Endodermal cell (in vitro differentiated cells): ENCODE measurements at places on chromosomes 6 and 20.

GRCh38 chr6:1387876-1388629 is 1.3 kb upstream of the FOXF2 start:
- H3K4me3 ChIP-seq: no peak overlapping the region
- H3K4me1 ChIP-seq: peaks cover 8% of the 10 kb centered on the region
- DNase-seq: peak; percentile 73
- H3K36me3 ChIP-seq: no peaks in the 10 kb centered on the region

GRCh38 chr6:65671922-65672321 is 35.1 kb downstream of the EYS start:
- no peaks in the 10 kb centered on the region for H3K36me3 ChIP-seq
- H3K4me3 ChIP-seq: no peak overlapping the region
- H3K27ac ChIP-seq: no peak overlapping the region
- H3K27me3 ChIP-seq: no peaks in the 10 kb centered on the region
- no peak for DNase-seq

GRCh38 chr6:109991201-109992101 is 13.3 kb downstream of the GPR6 start:
- no peaks in the 10 kb centered on the region for H3K36me3 ChIP-seq
- H3K27me3 ChIP-seq: peaks cover 11% of the 10 kb centered on the region
- H3K4me1 ChIP-seq: no peaks in the 10 kb centered on the region
- H3K27ac ChIP-seq: no peak overlapping the region
- DNase-seq: no peak

DNA sequence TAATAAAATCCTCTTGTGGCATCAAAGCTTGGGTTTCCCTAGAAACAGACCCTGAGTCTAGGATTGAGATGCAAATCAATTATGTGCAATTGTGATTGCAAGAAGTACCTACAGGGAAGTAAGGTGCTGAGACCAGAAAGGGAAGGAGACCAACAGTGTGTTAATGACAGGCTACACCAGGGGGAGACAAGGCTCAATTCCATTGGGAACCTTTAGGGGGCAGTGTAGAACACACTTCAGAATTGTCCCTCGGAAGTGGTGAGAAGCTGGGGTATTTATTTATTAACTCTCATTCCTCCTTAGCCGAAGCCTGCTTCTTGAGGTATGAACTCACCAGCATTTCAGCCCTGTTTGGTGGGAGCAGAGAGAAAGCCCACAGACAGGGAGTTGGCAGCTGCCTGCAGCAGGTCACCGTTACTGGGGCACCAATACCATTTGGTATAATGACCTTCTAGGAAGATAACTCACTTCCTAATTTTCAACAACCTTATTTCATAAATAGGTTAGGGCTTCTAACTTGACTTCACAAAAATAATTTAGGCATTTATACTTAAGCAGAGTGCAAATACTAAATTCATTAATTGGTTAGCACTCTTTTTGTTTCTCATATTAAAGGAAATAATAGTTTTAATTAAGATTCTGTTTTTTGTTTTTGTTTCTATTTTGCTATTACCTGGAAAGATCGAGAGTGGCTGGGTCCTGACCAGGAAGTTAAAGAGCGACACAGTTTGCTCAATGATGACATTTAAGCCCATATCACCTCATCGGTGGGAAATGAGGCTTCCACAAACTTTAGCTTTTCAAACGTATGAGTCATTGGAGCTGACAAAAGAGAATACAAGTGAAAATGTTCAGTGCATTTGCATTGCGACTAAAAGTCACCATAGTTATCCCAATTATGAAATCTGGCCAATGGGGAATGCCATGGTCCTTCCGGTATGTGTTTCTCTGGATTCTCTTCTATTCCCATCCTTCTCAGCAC is 94.8 kb downstream of the BTBD3 start:
- peak; percentile 86 for DNase-seq
- H3K27me3 ChIP-seq: no peaks in the 10 kb centered on the region
- H3K4me3 ChIP-seq: no peak overlapping the region
- no peak overlapping the region for H3K27ac ChIP-seq
- peaks cover 4% of the 10 kb centered on the region for H3K4me1 ChIP-seq

- H3K4me1 ChIP-seq: peaks cover 11% of the 10 kb centered on the region
- DNase-seq: no peak
- H3K27ac ChIP-seq: no peak overlapping the region
Measured at GRCh38 chr6:34230653-34231371, 5.9 kb upstream of the HMGA1 start.

GRCh38 chr6:44035621-44036020 is 91.6 kb downstream of the MRPL14 start:
- no peaks in the 10 kb centered on the region for H3K27me3 ChIP-seq
- H3K4me3 ChIP-seq: no peak overlapping the region
- DNase-seq: peak; percentile 28
- no peaks in the 10 kb centered on the region for H3K36me3 ChIP-seq
- H3K4me1 ChIP-seq: no peaks in the 10 kb centered on the region
- no peak overlapping the region for H3K27ac ChIP-seq

DNA sequence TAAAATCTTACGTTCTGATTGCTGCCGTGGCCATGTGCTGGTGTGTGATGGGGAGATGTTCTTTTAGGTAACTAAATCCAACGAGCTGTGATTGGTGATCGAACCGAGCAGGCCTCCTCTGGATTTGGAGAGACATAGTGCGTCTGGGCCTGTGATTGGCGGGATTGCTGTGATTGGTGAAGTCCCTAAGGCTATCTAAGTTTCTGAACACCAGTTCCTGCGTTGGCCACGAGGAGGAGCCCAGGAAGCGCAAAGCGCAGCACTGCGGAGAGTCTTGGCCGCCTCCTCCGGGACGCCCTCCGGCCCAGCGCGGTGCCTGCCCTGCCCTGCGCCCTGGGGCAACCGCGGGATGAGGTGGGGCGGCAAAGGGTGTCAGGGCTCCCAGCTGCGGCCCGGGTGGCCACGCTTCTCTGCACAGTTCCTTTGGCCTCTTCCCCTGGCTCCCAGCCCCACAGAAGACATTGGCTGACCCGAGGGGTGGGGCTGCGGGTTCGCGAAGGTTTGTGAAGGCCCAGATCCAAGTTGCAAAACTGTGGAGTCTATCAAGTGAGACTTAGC is 33.0 kb downstream of the HNF4A start:
- H3K27ac ChIP-seq: no peak overlapping the region
- DNase-seq: peak; percentile 98
- no peaks in the 10 kb centered on the region for H3K27me3 ChIP-seq
- H3K4me1 ChIP-seq: no peaks in the 10 kb centered on the region
- H3K36me3 ChIP-seq: peaks cover 8% of the 10 kb centered on the region

GRCh38 chr20:7971536-7972280 is 31.4 kb upstream of the HAO1 start:
- no peak overlapping the region for H3K4me3 ChIP-seq
- H3K27ac ChIP-seq: no peak overlapping the region
- no peaks in the 10 kb centered on the region for H3K4me1 ChIP-seq
- H3K27me3 ChIP-seq: no peaks in the 10 kb centered on the region
- no peak for DNase-seq

GRCh38 chr6:45959534-45960145 is 56.0 kb downstream of the CLIC5 start:
- H3K36me3 ChIP-seq: no peaks in the 10 kb centered on the region
- no peaks in the 10 kb centered on the region for H3K27me3 ChIP-seq
- no peak for DNase-seq
- H3K27ac ChIP-seq: no peak overlapping the region

DNA sequence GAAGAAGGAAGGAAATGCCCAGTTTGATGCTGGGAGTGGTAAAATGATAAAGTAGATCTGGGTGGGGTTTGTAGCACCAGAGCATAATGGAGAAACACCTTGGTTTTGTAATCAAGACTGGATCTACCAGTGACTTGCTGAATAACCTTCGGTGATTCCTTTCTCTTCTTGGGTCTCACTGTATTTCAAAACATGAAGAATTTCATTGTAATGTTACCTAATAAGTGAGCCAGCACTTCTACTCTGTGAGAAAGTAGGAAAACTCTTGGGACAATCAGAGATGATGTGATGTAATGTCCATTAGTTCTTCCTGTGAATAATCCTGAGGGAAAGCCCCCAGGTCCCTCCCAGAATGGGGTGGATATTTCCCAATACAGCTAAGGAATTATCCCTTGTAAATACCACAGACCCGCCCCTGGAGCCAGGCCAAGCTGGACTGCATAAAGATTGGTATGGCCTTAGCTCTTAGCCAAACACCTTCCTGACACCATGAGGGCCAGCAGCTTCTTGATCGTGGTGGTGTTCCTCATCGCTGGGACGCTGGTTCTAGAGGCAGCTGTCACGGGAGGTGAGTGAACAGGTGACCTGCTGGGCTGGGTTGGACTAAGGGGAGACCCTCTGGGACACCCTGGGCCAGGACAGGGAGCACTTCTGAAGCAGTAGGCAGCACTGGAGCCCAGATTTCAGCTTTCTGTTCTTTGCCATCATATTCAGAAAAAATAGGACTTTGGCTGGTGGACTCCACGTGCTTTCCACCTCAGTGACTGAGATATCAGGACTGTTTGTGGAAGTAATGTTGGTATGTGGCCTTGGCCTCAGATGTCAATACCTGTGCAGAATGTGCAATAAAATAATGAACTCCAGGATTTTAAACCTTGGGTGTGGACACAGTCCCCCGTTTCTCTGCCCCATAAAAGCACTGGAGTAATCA is at the start of gene PI3:
TSS of gene PI3 (plus strand) at position 469 of the 931 bp plus-strand sequence. CDS start at position 490, 21 bp downstream.
- peaks cover 11% of the 10 kb centered on the region for H3K27me3 ChIP-seq
- no peak within 1 kb of the TSS for H3K4me3 ChIP-seq
- H3K27ac ChIP-seq: no peak within 1 kb of the TSS
- H3K36me3 ChIP-seq: no peaks in the 10 kb centered on the region

DNA sequence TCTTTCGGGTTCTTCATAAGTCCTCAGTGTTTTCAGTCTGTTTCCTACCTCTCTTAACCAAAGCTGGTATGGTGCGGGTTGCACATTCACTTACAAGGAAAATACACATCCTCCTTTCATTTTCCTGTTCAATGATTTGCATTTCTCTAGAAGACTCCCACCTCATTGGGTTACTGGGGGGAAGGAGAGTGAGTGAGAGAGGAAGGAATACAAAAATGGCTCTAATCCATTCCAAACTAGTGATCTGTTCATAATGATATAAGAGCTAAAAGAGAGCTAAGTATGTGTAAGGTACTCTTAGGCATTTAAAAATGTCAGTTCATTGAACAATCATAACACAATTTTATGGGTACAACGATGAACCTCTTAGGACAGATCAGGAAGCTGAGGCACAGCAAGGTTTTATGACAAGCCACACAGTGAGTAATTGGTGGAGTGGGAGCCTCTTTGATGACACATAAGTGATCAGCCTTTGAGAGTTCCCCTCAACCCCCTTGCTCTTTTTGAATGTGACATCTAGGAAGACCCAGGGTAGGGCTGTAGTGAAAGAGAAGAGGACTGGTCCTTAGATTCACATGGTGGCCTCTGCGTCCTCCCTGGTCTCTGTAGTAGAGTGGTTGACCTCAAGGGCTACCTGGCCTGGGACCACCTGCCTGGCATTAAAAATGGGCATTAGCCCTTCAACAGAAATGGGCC is 328.4 kb upstream of the SOX4 start:
- H3K27me3 ChIP-seq: no peaks in the 10 kb centered on the region
- H3K4me3 ChIP-seq: no peak overlapping the region
- H3K4me1 ChIP-seq: no peaks in the 10 kb centered on the region
- H3K27ac ChIP-seq: no peak overlapping the region

DNA sequence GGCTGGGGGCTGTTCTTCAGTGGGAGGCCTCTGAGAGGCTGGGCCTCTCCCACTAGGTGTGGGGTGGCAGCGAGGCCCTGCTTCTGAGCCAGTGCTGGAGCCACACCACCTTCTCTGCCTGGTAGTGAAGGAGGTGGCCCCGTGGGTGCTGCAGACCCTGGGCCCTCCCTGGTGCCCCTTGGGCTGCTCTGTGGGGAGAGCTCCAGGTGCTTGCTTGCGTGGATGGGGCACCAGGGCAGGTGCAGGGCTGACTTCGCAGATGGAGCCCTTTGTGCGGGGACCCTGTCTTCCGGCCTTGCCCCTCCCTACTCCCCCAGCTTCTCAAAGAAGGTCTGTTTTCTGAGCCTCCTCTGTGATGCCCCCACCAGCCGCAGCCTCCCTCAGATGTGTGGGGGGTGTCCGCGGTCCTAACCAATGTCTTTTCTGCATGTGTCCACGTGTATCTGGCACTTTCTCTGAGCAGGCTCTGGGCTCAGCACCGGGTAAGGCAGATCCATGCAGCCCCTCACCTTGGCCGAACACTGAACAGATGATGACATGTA is 17.2 kb upstream of the MYT1 start:
- no peak overlapping the region for H3K27ac ChIP-seq
- H3K4me1 ChIP-seq: no peaks in the 10 kb centered on the region
- H3K27me3 ChIP-seq: no peaks in the 10 kb centered on the region
- no peak overlapping the region for H3K4me3 ChIP-seq

- peaks cover 9% of the 10 kb centered on the region for H3K4me1 ChIP-seq
- no peak overlapping the region for H3K4me3 ChIP-seq
- no peaks in the 10 kb centered on the region for H3K36me3 ChIP-seq
- no peaks in the 10 kb centered on the region for H3K27me3 ChIP-seq
- no peak overlapping the region for H3K27ac ChIP-seq
- DNase-seq: no peak
Measured at GRCh38 chr6:9089724-9090123, 654.4 kb upstream of the SLC35B3 start.

- H3K4me1 ChIP-seq: no peaks in the 10 kb centered on the region
- no peak overlapping the region for H3K4me3 ChIP-seq
- H3K36me3 ChIP-seq: no peaks in the 10 kb centered on the region
- no peaks in the 10 kb centered on the region for H3K27me3 ChIP-seq
Measured at GRCh38 chr6:29926413-29927274, 15.7 kb upstream of the HLA-A start.

DNA sequence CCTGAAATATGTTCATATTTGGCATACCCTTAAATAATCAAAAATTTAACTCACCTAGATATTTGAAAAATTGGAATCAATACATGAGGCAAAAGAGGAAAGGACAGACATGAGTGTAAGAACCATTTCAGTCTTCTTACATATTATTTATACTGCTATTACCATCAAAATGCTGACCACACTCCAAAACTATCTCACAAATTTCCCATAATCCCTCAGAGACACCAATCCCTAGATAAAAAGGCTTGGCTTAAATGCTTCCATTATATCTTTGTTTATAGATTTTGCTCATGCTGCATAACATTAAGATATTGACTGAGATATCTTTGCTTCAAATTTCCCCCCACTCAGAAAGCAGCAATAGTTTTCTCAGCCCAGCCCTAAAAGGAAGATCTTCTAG is 11.7 kb upstream of the NT5DC1 start:
- no peak overlapping the region for H3K4me3 ChIP-seq
- DNase-seq: no peak
- H3K36me3 ChIP-seq: no peaks in the 10 kb centered on the region
- no peaks in the 10 kb centered on the region for H3K27me3 ChIP-seq
- no peak overlapping the region for H3K27ac ChIP-seq
- no peaks in the 10 kb centered on the region for H3K4me1 ChIP-seq

DNA sequence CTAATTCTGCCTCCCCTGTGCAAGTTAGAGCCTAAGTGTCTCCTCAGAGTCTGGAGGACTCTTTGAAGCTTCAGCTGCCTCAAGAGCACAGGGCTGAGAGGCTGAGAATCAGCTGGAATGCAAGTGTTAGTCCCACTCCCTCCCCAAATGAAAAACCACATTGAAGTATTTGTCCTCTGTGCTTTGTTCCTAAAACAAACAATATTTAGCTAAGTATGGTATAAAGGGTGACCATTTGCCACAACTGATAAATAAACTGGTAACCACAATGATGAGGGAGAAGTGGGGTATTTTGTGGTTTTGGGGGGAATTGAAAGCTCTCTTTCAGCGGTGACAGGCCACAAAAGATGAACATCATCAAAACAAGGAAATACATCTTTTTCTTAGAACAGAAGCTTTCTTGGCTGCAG is 91.7 kb upstream of the HDDC2 start:
- no peaks in the 10 kb centered on the region for H3K36me3 ChIP-seq
- H3K4me3 ChIP-seq: no peak overlapping the region
- H3K27me3 ChIP-seq: no peaks in the 10 kb centered on the region
